ENCODE measurements at places on chromosomes 6 and 20.

GRCh38 chr20:42598581-42598980, 591.1 kb downstream of the PTPRT start:
- no peak for DNase-seq

DNA sequence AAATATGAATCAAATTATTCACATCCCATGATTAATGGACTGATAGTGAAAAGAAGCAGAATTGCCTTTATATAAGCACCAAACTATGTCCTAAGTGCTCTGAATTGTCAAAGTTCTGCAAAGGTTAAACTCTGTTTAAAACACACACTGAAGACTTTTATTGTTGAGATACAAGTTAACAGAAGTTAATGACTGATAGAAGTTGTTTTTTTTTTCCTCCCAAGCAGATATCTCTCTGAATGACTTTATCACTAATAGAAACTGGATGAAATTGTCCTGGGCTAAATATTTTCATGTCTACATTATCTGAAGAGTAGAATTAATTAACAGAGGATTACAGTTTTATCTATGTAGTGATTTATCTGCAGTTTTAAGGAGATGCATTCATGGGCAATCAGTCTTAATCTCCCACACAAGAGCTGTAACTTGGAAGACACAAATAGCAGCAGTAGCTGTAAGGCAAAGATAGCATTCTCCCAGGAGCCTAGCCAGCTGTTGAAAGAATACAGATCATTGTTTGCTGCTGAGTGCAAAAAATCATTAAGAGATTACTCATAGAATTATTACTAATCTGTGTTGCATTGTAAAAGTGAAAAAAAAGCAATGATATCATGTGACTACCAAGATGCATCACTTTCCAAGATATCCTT, 49.9 kb downstream of the BMP5 start:
- no peak for DNase-seq

DNA sequence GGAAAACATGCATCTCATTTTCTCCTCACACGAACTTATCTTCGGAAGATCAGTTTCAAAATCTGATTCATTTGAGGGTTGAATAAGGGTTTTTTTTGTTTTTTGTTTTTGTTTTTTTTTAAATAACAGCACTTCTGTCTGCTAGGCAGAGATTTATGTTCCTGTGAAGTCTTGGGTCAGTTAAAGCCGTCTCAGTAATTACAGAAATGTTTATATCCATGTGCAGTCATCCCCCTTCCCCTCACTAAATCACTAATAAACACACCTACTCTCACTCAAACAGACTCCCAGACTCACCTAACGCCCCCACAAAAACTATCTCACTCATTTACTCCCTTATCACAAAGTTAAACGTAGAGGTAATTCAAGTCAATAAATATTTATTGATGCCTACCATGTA, 214.2 kb upstream of the SUPT3H start:
- DNase-seq = no peak

DNA sequence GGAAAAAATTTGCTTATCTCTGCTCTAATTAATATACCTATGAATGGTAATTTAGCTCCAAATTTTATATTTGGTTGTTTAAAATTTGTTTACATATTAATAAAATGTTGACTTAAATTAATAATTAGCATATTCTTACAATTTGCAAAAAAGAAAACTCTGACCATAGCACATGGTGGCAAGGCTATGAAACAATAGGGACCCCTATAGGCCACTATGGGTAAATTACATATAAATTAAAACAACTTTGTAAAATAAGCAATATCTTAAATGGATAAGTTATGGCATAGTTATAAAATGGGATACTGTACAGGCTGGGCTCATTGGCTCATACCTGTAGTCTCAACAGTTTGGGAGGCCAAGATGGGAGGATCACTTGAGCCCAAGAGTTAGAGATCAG, 76.0 kb downstream of the MKKS start:
- no peak for DNase-seq

DNA sequence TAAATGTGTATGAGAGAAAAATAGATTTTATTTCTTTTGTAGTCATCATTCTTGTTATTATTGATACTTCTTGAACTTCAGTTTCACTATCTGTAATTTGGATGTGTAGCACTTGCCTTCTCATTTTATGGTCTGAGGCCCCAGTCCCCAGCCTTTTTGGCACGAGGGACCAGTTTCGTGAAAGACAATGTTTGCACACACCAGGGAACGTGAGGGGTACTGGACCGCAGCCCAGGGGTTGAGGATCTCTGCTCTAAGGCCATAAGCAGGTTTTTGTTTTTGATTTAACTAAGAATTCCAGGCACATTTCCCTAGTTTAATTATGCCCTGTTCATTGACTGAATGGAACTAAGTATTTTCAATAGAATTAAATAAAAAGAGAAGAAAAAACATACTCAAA, 261.5 kb downstream of the BMP2 start:
- no peak for DNase-seq

GRCh38 chr20:53227523-53227922, 255.4 kb downstream of the TSHZ2 start:
- no peak for DNase-seq

- no peak for DNase-seq
These were observed 118.3 kb upstream of the MAP7 start for GRCh38 chr6:136668571-136668970.

- DNase-seq = no peak
These were observed 1.5 kb upstream of the CITED2 start for GRCh38 chr6:139376017-139376330.

DNA sequence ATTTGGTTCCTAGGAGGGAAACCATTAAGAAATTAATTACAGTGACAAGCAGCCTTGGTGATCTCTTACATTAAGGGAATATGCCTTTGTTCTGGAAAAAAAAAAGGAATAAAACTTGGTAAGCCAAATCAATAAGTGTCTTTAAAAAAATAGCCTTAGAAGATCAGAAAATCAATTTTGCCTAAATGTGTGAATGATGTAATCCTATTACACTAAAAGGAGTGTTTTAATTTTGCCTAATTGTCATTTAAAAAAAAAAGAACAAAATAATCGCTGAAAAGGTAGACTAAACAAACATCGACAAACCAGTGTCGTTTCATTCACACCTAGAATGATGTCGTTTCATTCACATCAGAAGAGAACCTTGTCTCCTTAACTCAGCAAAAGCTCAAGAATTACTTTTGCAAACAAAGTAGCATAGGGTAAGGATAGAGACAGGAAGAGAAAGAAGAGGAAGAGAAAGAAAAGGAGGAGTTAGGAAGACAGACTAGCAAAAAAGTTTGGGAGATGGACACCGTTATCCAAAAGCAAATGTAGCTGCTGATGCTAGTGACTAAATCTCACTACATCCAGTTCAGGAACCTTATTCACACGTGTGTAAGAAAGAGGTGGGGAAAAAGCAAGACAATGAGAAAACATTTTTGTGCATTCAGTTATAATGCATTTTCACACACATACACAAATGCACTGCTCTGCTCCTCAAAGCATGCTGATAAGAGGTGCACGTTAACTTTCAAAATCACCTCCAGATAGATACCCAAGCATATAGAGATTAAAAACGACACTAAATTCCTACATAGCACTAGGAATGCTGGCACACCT, 60.6 kb downstream of the HIVEP2 start:
- no peak for DNase-seq

- no peak for DNase-seq
These were observed 273.9 kb downstream of the RFPL4B start for GRCh38 chr6:112620812-112621569.

- no peak for DNase-seq
These were observed 576.2 kb downstream of the DHX35 start for GRCh38 chr20:39538317-39538716.

- DNase-seq = no peak
These were observed 225.6 kb upstream of the MOCS1 start for GRCh38 chr6:40159865-40160264.

GRCh38 chr20:43699941-43700565, 26.7 kb downstream of the GTSF1L start:
- no peak for DNase-seq

- DNase-seq = no peak
These were observed 76.2 kb upstream of the RPS6KA2 start for GRCh38 chr6:166703149-166703710.

- no peak for DNase-seq
These were observed 68.5 kb downstream of the SRC start for GRCh38 chr20:37414224-37415035.

- no peak for DNase-seq
These were observed 67.6 kb upstream of the MPC1 start for GRCh38 chr6:166450167-166450873.

- no peak for DNase-seq
These were observed 421.1 kb upstream of the KHDRBS2 start for GRCh38 chr6:62707156-62707555.

- no peak for DNase-seq
These were observed 1.2 kb downstream of the ANGPT4 start for GRCh38 chr20:914727-915498.

GRCh38 chr6:18861204-18861603, 474.1 kb downstream of the RNF144B start:
- DNase-seq = no peak

DNA sequence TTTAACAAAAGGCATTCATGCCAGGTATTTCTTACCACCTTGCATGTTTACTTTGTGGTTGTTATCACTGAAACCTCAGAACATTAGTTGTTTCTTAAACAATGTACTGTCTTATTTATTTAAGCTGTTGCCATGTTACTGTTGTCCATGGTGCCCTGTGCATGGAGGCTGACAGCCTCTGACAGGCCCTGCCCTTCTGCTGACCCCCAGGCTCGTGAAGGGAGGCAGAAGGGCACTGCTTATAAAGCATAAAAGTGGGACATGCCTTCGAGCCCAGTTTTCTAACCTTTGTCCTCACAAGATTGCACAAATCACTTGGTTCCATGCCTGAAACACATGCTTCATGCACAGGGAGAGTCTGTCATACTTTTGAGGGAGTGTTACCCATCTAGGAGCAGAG, 46.7 kb upstream of the CLIC5 start:
- no peak for DNase-seq

DNA sequence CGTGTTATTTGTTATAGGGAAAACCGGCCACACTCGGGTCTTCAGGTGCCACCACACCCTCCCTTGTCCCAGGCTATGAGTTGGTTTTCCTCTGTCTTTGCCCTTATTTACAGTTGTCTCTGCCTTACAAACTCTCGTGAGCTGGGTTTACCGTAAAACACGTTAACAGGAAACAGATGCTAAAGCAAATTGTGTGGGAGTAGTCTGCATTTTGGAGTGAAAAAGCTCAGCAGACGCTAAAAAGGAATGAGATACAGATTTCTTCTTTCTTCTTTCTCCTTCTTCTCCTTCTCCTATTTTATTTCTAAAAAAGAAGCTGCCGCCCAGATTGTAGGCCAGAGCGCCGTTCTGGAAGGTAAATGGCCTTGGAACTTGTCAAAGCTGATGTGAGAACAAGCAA, 51.9 kb downstream of the APCDD1L start:
- DNase-seq = no peak

DNA sequence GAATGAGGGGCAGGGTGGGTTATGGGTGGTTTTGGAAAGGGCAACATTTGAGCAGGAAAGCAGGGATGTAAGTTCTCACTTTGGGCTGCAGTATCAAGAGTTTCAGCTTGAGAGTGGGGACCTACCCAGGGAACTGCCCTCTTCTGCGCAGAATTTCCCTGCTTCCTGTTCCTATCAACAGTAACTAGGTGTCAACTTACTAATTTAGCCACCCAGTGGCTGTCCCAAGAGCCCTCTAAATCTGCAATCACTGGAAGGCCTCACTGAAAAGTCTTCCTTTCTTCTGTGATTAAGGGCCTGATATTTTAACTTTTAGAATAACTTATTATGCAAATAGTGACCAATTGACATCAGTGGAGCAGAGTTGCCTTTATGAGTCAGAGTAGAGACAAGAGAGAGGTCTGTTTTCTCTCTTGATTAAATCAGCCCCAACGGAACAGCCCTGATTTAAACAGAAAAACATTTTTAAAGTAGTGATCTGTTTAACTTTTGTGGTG, 118.2 kb upstream of the RIPOR2 start:
- peak; percentile 49 for DNase-seq

DNA sequence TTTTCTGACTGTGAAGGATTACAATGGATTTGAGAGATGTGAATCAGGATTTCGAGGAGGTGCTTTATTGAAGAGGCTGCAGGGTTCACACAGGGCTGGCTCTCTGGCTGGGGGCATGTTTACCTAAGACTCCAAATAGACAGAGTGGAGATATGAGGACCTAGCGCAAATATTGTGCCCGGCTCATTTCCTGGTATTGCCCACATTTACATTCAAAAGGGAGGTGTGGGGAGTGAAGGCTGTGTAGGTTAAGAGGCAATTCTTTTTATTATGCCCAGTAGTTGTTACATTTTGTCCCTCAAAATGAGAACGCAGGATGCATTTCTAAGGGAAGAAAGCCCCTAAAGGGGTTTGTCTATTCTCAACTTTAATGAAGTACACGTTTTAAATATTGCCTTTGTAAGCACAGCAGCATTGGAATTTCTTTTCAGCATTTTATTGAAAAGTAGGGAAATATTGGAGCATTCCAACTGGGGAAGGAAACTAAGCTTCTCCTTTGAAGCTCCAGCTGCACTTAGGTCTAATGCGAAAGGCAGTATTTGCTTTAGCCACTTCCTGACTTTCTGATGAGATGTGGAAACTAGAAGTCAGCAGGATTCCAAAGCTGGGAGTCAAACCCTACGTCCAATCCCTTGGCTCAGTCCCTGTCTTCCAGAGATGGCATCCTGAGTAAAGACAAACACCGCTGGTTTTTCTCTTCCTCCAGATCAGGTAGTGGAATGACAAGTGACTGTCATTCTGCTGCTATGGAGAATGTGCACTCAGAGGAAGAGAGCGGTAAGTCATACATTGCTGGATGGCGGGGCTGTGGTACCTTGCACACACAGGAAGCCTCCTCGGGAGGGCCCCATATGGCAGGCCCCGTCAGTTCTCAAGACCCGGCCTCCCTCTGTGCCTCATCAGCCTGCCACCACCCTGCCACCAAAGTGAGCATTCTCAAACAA, 70.7 kb downstream of the MYB start:
- DNase-seq = no peak

- no peak for DNase-seq
These were observed 43.4 kb upstream of the CDYL start for GRCh38 chr6:4732691-4733315.

DNA sequence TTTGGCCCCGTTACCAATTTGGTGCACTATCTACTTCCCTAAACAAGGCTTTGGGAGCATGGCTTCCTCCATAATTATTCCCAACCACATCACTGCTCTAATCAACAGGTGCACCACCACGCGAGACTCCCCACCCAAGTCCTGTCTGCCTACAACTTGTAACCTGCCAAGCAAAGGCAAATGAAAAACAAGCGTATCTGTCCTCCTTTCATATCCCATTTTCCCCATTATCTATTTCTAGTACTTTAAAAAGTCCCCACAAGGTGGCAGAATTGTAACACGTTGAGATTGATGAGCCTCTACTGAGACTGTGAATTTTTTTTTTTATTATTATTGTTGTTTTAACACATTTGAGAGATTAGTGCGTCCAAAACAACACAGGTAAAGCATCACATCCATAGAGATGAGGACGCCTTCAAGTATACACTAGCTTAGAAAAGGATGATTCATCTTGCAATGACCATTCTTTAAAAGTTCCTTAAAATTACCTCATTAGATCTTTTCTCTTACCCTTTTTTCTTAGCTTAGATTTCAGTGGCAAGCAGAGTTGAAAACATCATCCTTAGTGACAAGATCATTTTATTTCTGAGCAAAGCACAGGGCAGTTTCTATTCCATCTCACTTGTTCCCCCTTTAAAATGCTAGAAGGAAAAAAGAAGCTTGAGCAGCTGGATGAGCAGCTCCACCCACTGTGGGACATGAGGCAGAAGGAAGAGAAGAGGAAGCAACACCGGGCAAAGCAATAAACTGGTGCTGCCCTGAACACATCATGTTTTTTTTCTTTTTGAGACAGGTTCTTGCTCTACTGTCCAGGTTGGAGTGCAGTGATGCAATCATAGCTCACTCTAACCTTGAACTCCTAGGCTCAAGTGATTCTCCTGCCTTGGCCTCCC, 210.8 kb downstream of the ARHGAP18 start:
- DNase-seq = peak; percentile 5

- DNase-seq = no peak
These were observed 12.6 kb downstream of the CPNE5 start for GRCh38 chr6:36826520-36827227.

All from CD4-positive, alpha-beta T cell treated with Interleukin-1 beta for 1 hour (primary cell).